Osteoblast (primary cell): ENCODE measurements at places on chromosomes 7 and 10. TPM values are rescaled to one million over a fixed set of nuclear protein-coding genes. Genes with fewer than 3 reads are reported as not detected.
A peak's percentile ranks its signal among the peaks of the same experiment; 100 is the strongest.

GRCh38 chr7:55546814-55547213, 25.5 kb downstream of the VOPP1 start:
- no peaks in the 10 kb centered on the region for H3K36me3 ChIP-seq
- peak overlapping the region; percentile 45 for H3K27ac ChIP-seq
- peak; percentile 92 for DNase-seq
- H3K27me3 ChIP-seq: no peaks in the 10 kb centered on the region
- H3K4me1 ChIP-seq: peaks cover 26% of the 10 kb centered on the region

GRCh38 chr10:34319197-34319846, 495.8 kb downstream of the PARD3 start:
- no peaks in the 10 kb centered on the region for H3K27me3 ChIP-seq
- H3K27ac ChIP-seq: peak overlapping the region; percentile 29
- H3K36me3 ChIP-seq: no peaks in the 10 kb centered on the region
- H3K4me3 ChIP-seq: no peak overlapping the region

GRCh38 chr10:13628661-13629060, 41.9 kb downstream of the PRPF18 start:
- H3K27ac ChIP-seq: no peak overlapping the region
- H3K36me3 ChIP-seq: peaks cover 9% of the 10 kb centered on the region
- H3K27me3 ChIP-seq: no peaks in the 10 kb centered on the region

DNA sequence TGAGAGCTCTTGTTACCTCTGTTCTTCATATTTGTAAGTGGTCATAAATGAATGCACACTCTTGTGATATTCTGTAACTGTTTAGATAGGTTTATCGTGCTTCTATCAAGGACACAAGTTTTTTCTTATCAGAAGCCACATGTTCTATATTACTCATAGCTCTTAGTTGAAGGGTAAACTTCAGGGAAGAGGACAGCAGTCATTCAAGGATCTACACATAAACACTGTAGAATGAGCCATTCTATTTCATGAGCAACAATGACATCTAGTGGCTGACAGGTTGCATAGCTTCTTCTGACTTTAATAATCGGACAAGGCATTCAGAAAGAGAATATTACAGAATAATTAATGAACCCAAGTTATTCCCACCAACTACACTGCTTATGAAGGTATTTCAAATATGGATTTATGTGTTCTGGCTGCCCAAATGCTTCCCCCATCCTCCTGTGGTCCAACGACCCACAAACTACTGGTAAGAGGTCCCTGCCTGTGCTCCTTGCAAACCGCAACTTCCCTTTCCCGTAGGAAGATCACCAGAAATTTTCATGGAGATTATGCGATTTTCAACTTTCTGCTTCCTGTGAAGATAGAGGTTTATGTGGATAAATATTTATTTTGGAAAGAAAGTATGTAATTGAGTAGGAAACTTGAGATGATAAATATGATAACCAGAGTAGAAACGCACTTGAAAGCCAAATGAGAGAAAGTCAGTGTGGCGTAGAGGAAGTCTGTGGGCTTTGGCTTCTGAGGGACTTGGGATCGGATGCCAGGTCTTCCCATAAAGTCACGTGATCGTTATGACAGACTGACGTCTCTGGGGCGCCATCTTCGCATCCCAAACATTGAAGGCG, 16.8 kb upstream of the ABCB5 start:
- H3K27me3 ChIP-seq: no peaks in the 10 kb centered on the region
- peak overlapping the region; percentile 29 for H3K27ac ChIP-seq
- peaks cover 19% of the 10 kb centered on the region for H3K4me1 ChIP-seq
- no peaks in the 10 kb centered on the region for H3K36me3 ChIP-seq
- peak; percentile 53 for DNase-seq

DNA sequence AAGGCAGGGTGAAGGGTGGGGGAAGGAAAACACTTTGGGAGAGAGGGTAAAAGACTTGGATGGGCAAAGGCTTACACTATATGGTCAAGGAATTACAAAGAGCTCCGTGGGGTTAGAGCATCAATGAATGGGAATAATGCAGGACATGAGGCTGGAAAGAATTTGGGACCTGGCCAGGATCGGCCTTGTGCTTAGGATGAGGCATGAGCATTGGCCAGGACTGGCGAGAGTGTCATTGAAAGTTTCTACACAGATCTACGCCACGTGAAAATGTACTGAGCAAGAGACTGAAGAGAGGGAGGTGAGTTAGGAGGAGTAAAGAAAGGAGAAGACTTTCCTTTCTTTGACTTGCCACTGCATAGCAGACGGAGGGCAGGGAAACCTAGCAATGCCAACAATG, 142.8 kb downstream of the PTEN start:
- no peaks in the 10 kb centered on the region for H3K27me3 ChIP-seq
- no peaks in the 10 kb centered on the region for H3K36me3 ChIP-seq
- no peak overlapping the region for H3K27ac ChIP-seq
- H3K4me1 ChIP-seq: peaks cover 6% of the 10 kb centered on the region
- DNase-seq: no peak

- peaks cover 8% of the 10 kb centered on the region for H3K4me1 ChIP-seq
- H3K36me3 ChIP-seq: no peaks in the 10 kb centered on the region
- H3K27me3 ChIP-seq: no peaks in the 10 kb centered on the region
- no peak for DNase-seq
- H3K27ac ChIP-seq: no peak overlapping the region
These were observed 233.5 kb downstream of the CUX1 start for GRCh38 chr7:102050864-102051460.

DNA sequence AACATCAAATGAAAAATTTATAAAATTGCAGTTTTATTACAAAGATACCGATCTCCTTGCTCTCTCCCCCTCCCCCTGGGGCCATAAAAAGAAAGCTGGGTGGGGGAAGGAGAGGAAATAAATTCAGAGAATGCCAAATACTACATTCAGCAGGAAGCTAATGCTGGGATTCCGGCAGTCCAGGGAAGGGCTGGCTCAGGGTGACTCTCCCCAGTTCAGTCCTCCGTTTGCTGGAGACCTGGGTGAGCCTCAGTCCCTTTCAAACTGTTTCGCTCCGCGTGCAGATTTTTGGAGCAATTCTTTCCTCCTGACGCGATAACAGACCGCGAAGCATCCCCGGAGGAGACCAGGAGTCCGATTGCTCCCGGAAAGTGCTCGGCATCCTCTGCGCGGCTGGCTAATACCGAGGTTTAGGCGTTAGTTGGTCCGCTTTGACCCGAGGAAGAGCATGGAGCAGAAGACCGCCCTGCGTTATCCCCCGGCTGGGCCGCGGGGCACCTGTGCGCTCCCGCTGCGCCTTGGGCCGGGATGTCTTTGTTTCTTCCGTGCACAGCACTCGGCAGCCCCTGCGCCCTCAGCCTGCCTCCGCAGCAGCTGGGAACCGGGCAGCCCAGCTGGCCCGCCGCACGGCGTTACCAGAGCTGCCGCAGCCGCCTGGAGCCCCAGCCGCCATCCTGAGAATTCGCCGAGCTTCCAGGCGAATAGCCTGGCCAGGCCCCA, 3.9 kb upstream of the HOXA2 start:
- H3K36me3 ChIP-seq: peaks cover 4% of the 10 kb centered on the region
- H3K4me3 ChIP-seq: no peak overlapping the region
- no peak overlapping the region for H3K27ac ChIP-seq
- peak; percentile 85 for DNase-seq
- H3K27me3 ChIP-seq: no peaks in the 10 kb centered on the region

DNA sequence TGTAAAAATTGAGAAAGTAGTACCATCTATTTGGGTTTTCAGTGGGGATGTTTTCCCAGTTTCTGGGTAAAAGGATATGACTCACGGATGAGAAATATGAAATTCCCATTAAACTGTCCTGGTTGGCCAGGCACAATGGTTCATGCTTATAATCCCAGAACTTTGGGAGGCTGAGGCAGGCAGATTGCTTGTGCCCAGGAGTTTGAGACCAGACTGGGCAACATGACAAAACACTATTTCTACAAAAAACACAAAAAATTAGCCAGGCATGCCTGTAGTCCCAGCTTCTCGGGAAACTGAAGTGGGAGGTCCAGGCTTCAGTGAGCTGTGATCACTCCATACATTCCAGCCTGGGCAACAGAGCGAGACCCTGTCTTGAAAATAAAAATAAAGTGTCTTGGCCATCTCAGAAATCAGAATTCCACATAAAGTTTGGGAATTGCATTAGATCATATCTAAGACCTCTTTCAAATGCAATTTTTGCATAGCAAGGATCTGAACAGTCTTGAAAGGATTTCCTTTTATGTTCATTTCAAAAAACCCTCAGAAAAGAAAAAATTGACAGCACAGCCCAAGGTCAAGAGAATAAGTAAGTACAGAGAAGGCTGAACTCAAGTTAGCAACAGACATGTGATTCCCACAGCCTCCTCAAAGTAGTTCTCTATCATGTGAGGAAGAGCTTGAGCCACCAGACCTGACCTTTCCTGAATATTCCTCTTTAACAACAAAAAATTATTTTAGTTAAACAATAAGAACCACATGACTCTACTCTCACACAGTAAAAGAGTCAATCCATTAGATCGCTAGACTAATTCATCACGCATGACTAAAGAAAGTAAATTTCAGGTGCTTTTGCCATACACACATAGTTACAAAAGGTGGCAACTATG, 141.5 kb upstream of the CAV2 start:
- peaks cover 45% of the 10 kb centered on the region for H3K4me1 ChIP-seq
- H3K4me3 ChIP-seq: no peak overlapping the region
- H3K27me3 ChIP-seq: no peaks in the 10 kb centered on the region
- peak overlapping the region; percentile 96 for H3K27ac ChIP-seq
- DNase-seq: peak; percentile 38

DNA sequence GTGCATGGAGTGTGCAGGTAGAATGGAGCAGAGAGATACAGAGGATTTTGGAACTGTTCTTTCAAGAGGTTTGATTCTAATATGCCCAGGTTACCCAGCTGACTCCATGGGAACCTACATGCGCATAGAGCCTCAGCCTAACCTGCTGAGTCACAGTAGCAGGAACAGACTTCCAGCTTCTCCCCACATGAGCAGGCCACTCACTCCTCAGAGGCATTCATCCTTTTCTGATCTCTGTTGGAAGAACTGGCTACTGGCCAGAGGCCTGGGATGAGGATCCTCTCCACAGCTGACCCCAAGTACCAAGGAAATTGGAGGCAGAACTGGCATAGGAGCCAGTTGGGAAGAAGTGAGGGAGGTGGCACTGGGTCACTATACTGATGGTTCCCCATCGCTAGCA, 17.9 kb upstream of the CCSER2 start:
- H3K4me1 ChIP-seq: peaks cover 19% of the 10 kb centered on the region
- H3K4me3 ChIP-seq: no peak overlapping the region
- DNase-seq: no peak
- no peak overlapping the region for H3K27ac ChIP-seq
- no peaks in the 10 kb centered on the region for H3K27me3 ChIP-seq

- no peak for DNase-seq
- H3K4me1 ChIP-seq: peaks cover 26% of the 10 kb centered on the region
- no peak overlapping the region for H3K4me3 ChIP-seq
- no peak overlapping the region for H3K27ac ChIP-seq
These were observed 176.5 kb downstream of the SUGCT start for GRCh38 chr7:40311307-40311706.

- H3K4me3 ChIP-seq: no peak overlapping the region
- no peaks in the 10 kb centered on the region for H3K4me1 ChIP-seq
- no peaks in the 10 kb centered on the region for H3K27me3 ChIP-seq
- H3K27ac ChIP-seq: no peak overlapping the region
- DNase-seq: no peak
These were observed 444.1 kb downstream of the NRG3 start for GRCh38 chr10:82319074-82319473.

Gene SORBS1
- total RNA-seq: 0.29 and 0.72 TPM in 2 replicates

Gene SAP25
- total RNA-seq: not detected in 2 replicates

Gene FGL2
- total RNA-seq: under 0.01 TPM in 2 replicates

Gene PTTG1IP2
- total RNA-seq: not detected in 2 replicates

Gene PRPS1L1
- total RNA-seq: not detected in 2 replicates

Gene HTR7
- 9.8 and 12.4 TPM in 2 replicates for total RNA-seq

Gene FAM25A
- total RNA-seq: not detected in 2 replicates

Gene BMI1
- 64.8 and 73.1 TPM in 2 replicates for total RNA-seq

Gene PRSS37
- total RNA-seq: not detected in 2 replicates

Gene GPR15LG
- not detected in 2 replicates for total RNA-seq
